Neural crest cell (in vitro differentiated cells): ENCODE measurements at places on chromosomes 6 and 20.
A peak's percentile ranks its signal among the peaks of the same experiment; 100 is the strongest.

- H3K4me3 ChIP-seq, result no peak overlapping the region
- H3K27me3 ChIP-seq, result peaks cover 9% of the 10 kb centered on the region
- no peak overlapping the region for H3K27ac ChIP-seq
- no peak for DNase-seq
- H3K4me1 ChIP-seq, result peaks cover 4% of the 10 kb centered on the region
These were observed 54.4 kb downstream of the ALDH5A1 start for GRCh38 chr6:24549158-24549557.

DNA sequence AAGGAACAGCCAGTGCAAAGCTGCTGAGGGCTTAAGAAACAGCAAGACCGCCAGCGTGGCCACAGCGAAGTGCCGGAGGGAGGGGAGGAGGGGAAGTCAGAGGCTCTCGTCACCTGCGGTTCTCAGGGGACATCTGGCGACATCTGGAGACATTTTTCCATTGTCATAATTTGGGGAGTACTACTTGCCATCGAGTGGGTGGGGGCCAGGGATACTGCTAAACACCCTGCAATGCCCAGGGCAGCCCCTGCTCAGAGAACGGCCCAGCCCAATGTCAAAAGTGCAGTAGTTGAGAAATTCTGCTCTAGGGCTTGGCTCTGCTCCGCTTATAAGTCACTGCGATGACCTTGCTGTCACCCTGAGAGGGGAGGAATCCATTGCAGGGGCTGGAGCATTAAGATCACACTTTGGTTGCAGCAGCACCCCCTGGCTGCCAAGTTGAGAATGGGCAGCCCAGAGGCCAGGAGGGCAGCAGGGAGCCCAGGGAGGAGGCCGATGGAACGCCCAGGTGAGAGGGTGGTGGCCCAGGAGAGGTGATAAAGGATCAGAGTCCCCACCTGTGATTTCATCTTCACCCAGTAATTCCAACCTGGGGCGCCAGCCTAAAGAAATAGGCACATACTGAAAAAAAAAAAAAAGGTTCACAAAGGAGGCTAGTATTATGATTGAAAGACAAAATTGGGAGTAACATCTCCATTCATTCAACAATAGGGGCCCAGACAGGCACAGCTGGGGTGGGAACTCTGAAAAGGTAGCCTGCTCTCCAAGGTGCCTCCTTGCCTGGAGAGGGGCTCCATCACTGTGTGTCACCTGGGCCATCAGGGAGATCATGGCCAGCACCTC lies 218.2 kb downstream of the BMP7 start:
- no peaks in the 10 kb centered on the region for H3K36me3 ChIP-seq
- no peak overlapping the region for H3K4me3 ChIP-seq
- H3K4me1 ChIP-seq, result peaks cover 6% of the 10 kb centered on the region
- peaks cover 6% of the 10 kb centered on the region for H3K27me3 ChIP-seq
- DNase-seq, result peak; percentile 53
- H3K27ac ChIP-seq, result no peak overlapping the region

- H3K27me3 ChIP-seq, result no peaks in the 10 kb centered on the region
- peaks cover 11% of the 10 kb centered on the region for H3K4me1 ChIP-seq
- DNase-seq, result no peak
- no peaks in the 10 kb centered on the region for H3K36me3 ChIP-seq
These were observed 90.5 kb downstream of the UNC5CL start for GRCh38 chr6:40948570-40948969.

DNA sequence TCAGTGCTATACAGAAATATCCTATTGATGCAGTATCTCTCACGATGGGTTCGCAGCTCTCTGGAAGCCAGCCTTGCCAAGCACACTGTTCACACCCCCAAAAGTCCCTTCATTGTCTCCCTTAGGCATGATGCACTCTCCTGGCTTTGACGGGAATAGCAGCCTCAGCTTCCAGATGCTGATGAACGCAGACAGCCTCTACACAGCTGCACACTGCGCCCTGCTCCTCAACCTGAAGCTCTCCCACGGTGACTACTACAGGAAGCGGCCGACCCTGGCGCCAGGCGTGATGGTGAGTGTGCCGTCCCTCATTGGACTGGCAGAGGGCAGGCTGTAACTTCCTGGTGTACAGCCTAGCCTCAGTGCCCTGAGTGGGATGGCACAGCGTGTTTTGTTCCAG lies 60.0 kb upstream of the PBOV1 start:
- no peaks in the 10 kb centered on the region for H3K4me1 ChIP-seq
- no peaks in the 10 kb centered on the region for H3K27me3 ChIP-seq
- H3K36me3 ChIP-seq, result no peaks in the 10 kb centered on the region
- DNase-seq, result no peak
- no peak overlapping the region for H3K27ac ChIP-seq
- H3K4me3 ChIP-seq, result no peak overlapping the region

- peaks cover 5% of the 10 kb centered on the region for H3K27me3 ChIP-seq
- H3K27ac ChIP-seq, result no peak overlapping the region
- no peak overlapping the region for H3K4me3 ChIP-seq
- peaks cover 11% of the 10 kb centered on the region for H3K36me3 ChIP-seq
- no peaks in the 10 kb centered on the region for H3K4me1 ChIP-seq
- DNase-seq, result no peak
These were observed 98.0 kb downstream of the SNAP25 start for GRCh38 chr20:10316582-10316981.

- H3K36me3 ChIP-seq, result no peaks in the 10 kb centered on the region
- H3K4me3 ChIP-seq, result no peak overlapping the region
- no peaks in the 10 kb centered on the region for H3K27me3 ChIP-seq
- DNase-seq, result no peak
- H3K27ac ChIP-seq, result no peak overlapping the region
- peaks cover 10% of the 10 kb centered on the region for H3K4me1 ChIP-seq
These were observed 35.9 kb downstream of the RIPOR3 start for GRCh38 chr20:50655311-50655880.

DNA sequence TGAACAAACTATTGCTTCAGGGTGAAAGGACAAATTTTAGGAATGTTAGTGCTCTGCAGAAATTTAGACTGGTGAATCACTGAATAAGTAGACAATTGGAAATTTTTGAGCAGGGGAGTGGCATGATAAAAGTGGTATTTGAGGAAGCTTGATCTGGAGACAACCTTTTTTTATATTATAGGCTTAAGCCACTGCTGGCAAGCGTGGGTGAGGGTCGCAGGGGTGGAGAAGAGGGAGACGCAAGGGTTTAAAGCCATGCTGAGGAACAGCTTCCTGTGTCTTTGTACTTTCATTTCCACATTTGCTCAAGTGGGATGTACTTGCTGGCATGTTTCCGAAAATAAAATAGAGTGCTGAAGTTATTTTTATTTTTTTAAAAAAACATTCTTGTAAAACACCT lies 23.7 kb downstream of the NCOA7 start:
- H3K36me3 ChIP-seq, result no peaks in the 10 kb centered on the region
- no peak for DNase-seq
- peaks cover 15% of the 10 kb centered on the region for H3K4me1 ChIP-seq
- H3K27me3 ChIP-seq, result no peaks in the 10 kb centered on the region

DNA sequence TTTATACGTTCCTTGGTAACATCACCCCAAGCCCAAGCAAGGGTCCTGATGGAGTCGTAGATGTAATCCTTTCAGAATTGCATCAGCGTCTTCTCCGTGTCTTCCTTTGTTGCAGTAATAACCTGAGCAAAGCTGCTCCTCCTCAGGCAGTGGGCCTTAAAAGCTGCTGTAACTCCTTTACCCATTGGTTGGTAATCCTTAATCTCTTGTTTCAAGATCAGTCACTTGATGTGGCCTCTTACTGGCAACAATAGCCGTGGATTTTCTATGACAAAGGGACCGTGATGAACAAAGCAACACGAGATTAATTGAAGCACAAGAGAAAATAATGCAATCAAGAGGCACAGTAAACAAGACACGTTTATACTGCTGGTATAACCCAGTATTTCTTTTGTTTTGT lies 44.6 kb downstream of the ALDH5A1 start:
- no peak for DNase-seq
- peaks cover 2% of the 10 kb centered on the region for H3K36me3 ChIP-seq
- no peaks in the 10 kb centered on the region for H3K4me1 ChIP-seq
- H3K27me3 ChIP-seq, result no peaks in the 10 kb centered on the region
- H3K27ac ChIP-seq, result no peak overlapping the region
- no peak overlapping the region for H3K4me3 ChIP-seq

- H3K36me3 ChIP-seq, result no peaks in the 10 kb centered on the region
- peak overlapping the region; percentile 91 for H3K4me3 ChIP-seq
- peaks cover 28% of the 10 kb centered on the region for H3K4me1 ChIP-seq
- no peak for DNase-seq
- H3K27me3 ChIP-seq, result no peaks in the 10 kb centered on the region
These were observed 37.9 kb downstream of the ERMARD start for GRCh38 chr6:169789146-169789943.

DNA sequence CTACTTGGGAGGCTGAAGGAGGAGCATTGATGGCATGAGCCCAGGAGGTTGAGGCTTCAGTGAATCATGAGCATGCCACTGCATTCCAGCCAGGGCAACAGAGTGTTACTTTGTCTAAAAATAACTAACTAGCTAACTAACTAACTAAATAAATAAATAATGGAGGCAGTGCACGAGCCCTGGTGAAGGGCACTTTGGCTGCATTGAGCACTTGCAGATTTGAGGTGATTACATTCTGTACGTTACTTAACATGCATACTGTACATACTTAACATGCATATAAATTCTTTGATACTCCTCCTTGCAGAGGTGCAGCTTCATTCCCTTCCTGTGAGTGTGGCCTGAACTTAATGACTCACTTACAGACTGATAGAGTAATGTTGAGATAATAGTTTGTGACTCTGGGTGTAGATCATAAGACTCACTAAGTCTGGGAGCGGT lies 10.7 kb downstream of the HLA-A start:
- H3K36me3 ChIP-seq, result no peaks in the 10 kb centered on the region
- H3K27me3 ChIP-seq, result no peaks in the 10 kb centered on the region
- no peaks in the 10 kb centered on the region for H3K4me1 ChIP-seq
- H3K4me3 ChIP-seq, result no peak overlapping the region
- DNase-seq, result no peak
- H3K27ac ChIP-seq, result no peak overlapping the region

- H3K27me3 ChIP-seq, result no peaks in the 10 kb centered on the region
- peaks cover 8% of the 10 kb centered on the region for H3K36me3 ChIP-seq
- H3K4me3 ChIP-seq, result no peak overlapping the region
- no peak for DNase-seq
- no peaks in the 10 kb centered on the region for H3K4me1 ChIP-seq
These were observed 7.6 kb upstream of the ADIG start for GRCh38 chr20:38573413-38573812.

DNA sequence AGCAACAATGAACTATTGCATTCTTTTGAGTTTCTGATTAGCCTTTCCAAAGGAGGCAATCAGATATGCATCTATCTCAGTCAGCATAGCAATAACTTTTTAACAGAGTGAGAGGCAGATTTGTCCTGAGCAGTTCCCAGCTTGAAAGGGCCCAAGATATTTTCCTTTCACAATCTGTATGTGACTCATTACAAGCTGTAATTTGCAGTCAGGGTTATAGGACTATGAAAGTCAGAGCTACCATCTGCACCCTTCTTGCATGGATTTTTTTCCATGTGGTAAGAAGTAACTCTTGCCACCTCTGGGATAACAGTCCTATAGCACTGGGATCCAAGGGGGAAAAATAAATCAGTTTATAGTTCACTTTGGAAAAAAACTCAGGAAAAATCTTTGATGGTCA lies 318.2 kb upstream of the RGS17 start:
- no peaks in the 10 kb centered on the region for H3K27me3 ChIP-seq
- no peak overlapping the region for H3K4me3 ChIP-seq
- H3K4me1 ChIP-seq, result no peaks in the 10 kb centered on the region
- no peaks in the 10 kb centered on the region for H3K36me3 ChIP-seq
- H3K27ac ChIP-seq, result no peak overlapping the region

DNA sequence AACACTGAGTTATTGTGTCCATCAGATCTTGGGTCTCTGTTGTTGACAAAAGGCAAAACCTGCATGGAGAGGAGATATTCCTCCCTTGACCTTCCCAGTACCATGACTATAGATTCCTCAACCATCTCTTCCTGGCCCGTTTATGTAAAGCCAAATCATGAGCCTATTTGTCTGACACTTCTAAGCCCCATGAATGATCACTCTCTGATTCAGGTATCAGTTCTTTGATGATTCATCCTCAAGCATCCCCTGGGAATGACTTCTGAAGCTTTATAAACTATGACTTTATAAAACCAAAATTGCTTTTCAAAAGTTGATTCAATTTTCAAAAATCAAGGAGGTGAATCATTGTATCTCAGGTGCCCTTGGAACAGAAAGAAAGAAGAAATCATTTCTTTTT lies 78.7 kb upstream of the LOC128125822 start:
- DNase-seq, result no peak
- H3K4me3 ChIP-seq, result no peak overlapping the region
- no peaks in the 10 kb centered on the region for H3K4me1 ChIP-seq
- H3K27me3 ChIP-seq, result no peaks in the 10 kb centered on the region

DNA sequence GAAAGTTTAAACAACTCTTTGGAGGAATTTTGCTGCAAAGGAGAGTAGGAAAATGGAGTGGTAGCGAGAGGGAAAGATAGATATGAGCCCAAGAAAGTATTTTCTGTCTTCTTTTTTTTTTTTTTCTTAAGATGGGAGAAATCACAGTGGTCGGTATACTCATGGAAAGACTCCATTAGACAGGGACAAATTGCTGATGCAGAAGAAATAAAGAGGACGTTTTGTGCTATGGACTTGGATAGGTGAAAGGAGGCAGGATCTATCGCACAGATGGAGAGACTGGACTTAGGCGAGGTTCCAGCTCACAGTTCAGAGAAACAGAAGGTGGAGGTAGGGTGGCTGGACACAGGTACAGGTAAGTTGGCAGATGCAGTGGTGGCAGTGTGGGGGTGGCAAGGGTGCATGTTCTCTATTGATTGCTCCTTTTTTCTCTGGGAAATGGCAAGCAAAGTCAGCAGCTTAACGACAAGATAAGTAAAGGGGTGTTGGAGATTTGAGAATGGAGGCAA lies 44.2 kb upstream of the ARMC2 start:
- H3K27me3 ChIP-seq, result no peaks in the 10 kb centered on the region
- no peak overlapping the region for H3K27ac ChIP-seq
- H3K4me1 ChIP-seq, result peaks cover 35% of the 10 kb centered on the region
- no peak overlapping the region for H3K4me3 ChIP-seq
- no peak for DNase-seq

GRCh38 chr20:3681931-3682781 lies at the start of gene ADAM33:
Gene ADAM33 (minus strand): TSS chr20:3682010. CDS start chr20:3682004, 6 bp downstream.
- peaks cover 10% of the 10 kb centered on the region for H3K4me1 ChIP-seq
- peak within 1 kb of the TSS; percentile 41 for H3K4me3 ChIP-seq
- H3K27me3 ChIP-seq, result peaks cover 52% of the 10 kb centered on the region

- no peak overlapping the region for H3K4me3 ChIP-seq
- DNase-seq, result no peak
- peak overlapping the region; percentile 62 for H3K27ac ChIP-seq
- peaks cover 9% of the 10 kb centered on the region for H3K4me1 ChIP-seq
These were observed 265.3 kb upstream of the TCF21 start for GRCh38 chr6:133623621-133624020.

GRCh38 chr20:54227241-54227640 lies 19.4 kb downstream of the PFDN4 start:
- DNase-seq, result no peak
- no peak overlapping the region for H3K4me3 ChIP-seq
- H3K36me3 ChIP-seq, result no peaks in the 10 kb centered on the region
- H3K4me1 ChIP-seq, result no peaks in the 10 kb centered on the region
- no peaks in the 10 kb centered on the region for H3K27me3 ChIP-seq

- H3K4me3 ChIP-seq, result no peak overlapping the region
- no peak for DNase-seq
- H3K27me3 ChIP-seq, result peaks cover 34% of the 10 kb centered on the region
- H3K36me3 ChIP-seq, result no peaks in the 10 kb centered on the region
- H3K27ac ChIP-seq, result peak overlapping the region; percentile 64
These were observed 207.9 kb downstream of the ERMARD start for GRCh38 chr6:169959136-169960002.

- no peaks in the 10 kb centered on the region for H3K4me1 ChIP-seq
- H3K36me3 ChIP-seq, result no peaks in the 10 kb centered on the region
- no peak overlapping the region for H3K27ac ChIP-seq
- DNase-seq, result no peak
- no peaks in the 10 kb centered on the region for H3K27me3 ChIP-seq
- H3K4me3 ChIP-seq, result no peak overlapping the region
These were observed 51.2 kb downstream of the MACROD2 start for GRCh38 chr20:14046534-14046933.
